ENCODE measurements at places on chromosomes 11 and 22.

DNA sequence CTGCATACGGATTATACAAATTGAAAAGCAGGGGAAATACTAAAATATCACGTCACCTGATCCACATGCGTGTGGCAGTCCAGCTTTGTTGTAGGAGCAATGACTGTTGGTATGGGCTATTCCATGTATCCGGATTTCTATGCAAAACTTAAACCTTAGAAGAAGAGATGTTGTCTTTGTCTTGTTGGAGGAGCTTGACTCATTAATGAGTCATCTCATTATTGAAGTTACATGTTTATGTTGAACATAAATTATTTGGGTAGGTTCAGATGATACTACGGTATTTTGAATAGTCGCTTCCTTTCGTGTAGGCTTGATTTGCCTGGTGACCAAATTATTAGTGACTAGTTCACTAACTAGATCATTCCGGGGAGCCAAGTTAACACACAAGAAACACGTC lies 806 bp upstream of the SAAL1 start:
- no peak for DNase-seq

DNA sequence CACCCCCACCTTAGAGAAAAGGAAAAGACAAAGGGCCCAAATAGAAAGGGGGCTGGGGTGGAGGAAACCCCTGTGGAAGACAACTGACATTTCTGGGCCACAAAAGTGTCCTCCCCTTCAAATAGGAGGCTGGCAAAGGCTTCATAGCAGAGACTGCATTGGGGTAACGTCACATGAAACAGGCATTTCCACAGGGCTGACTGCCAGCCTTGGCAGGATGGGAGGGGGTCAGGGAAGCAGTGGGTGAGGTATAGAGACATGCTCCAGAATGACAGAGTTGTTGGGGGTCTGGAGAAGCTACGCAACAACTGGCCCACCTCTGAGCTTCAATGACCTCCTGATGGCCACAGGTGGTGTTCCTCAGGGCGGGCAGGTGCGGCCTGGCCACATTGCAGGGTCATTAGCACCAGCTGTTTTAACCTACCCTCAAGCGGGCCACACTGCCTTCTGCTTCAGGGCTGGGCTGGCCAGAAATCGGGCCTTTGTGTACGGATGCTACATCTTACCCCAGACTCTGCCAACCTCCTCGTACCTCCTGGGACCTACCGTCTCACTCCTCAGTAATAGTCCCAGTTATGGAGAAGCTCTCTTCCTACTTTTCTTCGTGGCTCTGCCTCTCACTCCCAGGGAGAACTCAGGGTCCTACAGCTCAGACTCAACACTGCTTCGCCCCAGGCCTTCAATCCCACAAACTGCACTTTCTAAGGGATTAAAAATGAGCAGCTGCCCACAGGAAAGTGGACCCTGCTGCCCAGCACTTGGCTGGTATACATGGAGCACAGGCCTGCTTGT lies 160.0 kb upstream of the NCAM1 start:
- no peak for DNase-seq

GRCh38 chr22:47010211-47010610 lies 247.8 kb downstream of the TBC1D22A start:
- DNase-seq = no peak

DNA sequence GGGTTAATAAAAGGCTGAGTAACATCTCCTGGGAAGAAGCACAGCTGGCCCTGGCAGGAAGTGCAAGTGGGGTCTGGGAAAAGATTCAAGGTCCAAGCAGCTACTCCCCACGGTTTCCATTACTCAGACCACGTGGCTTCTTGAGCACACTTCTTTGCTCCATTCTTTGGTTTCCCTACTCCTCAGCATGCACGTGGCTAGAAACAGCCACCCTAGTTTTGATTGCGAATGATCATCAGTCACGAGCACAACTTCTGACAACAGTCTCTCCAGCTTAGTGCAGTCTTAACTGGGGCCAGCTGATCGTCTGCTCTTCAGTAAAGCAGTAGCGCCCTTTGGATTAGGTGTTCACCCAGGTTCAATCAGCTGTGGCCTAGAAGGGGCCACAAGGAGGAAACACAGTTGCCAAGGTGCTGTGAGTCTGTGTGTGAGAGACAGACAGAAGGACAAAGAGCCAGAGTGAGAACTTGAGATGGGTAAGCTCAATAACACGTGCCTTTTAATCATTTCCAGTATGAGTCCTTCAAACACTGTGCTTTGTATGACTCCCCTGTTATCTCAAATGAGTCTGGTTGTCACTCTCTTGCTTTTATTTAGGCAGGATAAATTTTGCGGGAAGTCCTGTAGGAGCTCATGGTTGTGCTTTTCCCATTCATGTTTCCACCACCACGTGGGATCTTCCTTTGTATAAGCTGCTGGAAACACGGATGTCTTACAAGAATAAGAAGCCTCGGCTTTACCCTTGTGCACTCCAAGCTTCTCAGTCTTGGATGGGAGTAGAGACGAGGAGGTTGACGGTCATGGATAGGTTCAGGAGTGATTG lies 901 bp upstream of the PARVA start:
- DNase-seq = no peak

- DNase-seq = no peak
Measured at GRCh38 chr11:112417339-112417738, 156.7 kb upstream of the PLET1 start.

GRCh38 chr11:75212411-75212810 lies 28.2 kb upstream of the TPBGL start:
- no peak for DNase-seq

DNA sequence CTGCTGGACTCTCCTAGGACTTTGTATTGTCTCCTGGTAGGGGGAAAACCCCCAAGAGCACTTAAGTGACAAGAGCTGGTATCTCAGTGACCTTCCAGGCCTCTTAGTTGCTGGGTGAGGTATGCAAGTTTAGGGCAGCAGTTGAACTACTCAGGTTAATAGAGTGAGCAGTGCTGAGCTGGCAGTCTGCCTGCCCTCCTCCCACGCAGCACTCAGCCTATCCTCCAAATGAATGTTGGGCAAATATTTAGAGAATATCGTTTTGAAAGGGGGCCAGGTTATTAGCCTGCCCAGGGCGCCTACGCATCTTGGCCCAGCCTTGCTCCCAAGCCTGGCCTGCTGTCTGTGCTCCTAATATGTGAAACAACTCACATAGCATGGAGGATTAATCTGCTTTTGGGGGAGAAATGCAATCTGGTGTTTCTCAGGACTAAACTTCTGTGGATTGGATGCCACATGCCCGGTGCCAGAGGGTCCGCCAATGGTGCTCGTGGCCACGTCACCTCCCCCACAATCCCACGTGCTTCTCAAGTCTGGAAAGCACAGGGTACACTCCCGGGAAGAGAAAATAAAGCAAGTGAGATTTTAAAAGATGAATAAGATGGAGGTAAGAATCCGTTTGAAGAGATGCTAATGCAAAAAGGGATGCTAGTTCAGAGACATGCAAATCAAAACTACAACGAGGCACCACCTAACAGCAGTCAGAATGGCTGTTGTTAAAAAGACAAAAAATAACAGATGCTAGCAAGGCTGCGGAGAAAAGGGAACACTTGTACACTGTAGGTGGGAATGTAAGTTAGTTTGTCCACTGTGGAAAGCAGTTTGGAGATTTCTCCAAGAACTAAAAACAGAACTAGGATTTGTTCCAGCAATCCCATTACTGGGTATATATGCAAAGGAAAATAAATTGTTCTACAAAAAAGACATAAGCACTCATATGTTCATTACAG lies 67.7 kb downstream of the SPON1 start:
- DNase-seq = no peak

Data from activated gamma-delta T cell treated with Interleukin-2 at 50 U/mL for 16 hours (primary cell).